Activated naive CD8-positive, alpha-beta T cell treated with anti-CD3 and anti-CD28 coated beads for 36 hours (primary cell): ENCODE measurements at places on chromosomes 4 and X. TPM values are rescaled to one million over a fixed set of nuclear protein-coding genes. Genes with fewer than 3 reads are reported as not detected.

PABPC4L gene
- not detected for total RNA-seq

GPR173 gene
- 0.56 TPM for total RNA-seq

ZDHHC15 gene
- total RNA-seq = 0.49 TPM

GRCh38 chrX:84724576-84724975 is 222.3 kb upstream of the HDX start:
- no peak for DNase-seq

GRCh38 chr4:8478801-8479744 is 38.5 kb downstream of the TRMT44 start:
- DNase-seq = no peak

- DNase-seq = no peak
These were observed 294.5 kb downstream of the PDGFC start for GRCh38 chr4:156677131-156677531.

DNA sequence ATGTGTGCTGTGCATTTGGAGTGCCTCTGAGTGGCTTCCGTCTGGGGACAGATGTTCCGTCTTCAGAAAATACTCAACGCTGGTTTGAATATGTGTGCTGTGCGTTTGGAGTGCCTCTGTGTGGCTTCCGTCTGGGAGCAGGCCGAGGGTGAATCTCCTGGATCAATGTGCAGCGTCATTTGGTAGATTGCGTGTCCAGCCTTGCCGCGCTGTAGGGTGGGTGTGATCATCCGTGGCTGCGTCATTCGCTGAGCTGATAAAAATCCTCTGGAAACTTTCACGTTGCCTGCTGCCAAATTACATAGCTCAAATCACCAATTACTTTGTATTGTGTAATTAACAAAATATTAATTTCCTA is 12.1 kb downstream of the UVSSA start:
- no peak for DNase-seq

DNA sequence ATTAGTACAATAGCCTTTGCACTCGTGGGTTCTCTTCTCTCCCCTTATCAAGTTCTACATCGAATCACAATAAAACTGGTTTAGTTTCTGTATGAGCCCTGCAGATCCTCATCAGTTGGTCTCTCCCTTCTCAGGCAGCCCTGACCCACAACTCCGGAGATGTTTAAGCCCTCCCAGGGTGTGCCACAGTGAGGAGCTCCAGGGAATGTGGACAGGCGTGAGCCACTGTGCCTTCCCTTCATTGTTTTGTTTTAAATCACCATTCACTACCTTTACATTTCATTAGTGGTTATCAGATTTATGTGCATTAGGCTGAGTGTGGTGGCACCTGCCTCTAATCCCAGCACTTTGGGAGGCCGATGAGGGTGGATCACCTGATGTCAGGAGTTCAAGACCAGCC is 133.2 kb downstream of the LARP7 start:
- no peak for DNase-seq

GRCh38 chr4:22389240-22389870 is 126.5 kb downstream of the ADGRA3 start:
- peak; percentile 21 for DNase-seq
